ENCODE measurements at places on chromosomes 7 and 10. TPM values are rescaled to one million over a fixed set of nuclear protein-coding genes. Genes with fewer than 3 reads are reported as not detected.

DNA sequence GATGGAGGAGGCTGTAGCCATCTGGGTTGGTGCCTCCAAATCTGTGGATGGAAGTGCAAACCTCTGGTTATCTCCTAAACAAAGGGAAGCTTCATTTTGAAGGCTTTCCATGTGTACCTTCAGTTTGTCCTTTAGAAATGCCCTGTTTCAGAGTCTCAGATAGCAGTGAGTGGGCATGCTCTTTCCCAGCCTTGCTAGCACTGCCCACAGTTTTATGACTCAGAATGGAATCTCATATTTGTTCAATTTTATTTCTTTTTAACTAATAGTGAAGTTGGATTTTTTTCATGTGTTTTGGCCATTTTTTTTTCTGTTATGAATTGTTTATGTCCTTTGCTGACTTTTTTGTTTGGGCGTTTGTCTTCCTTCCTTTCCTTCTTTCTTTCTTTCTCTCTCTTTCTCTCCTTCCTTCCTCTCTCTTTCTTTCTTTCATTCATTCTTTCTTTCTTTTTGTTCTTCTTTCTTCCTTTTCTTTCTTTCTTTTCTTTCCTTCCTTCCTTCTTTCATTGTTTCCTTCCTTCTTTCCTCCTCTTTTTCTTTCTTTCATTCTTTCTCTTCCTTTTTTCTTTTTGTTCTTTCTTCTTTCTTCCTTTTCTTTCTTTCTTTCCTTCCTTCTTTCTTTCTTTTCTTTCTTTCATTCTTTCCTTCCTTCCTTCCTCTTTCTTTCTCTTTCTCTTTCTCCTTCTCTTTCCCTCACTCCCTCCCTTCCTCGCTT is 25.6 kb downstream of the PRF1 start:
- peaks cover 9% of the 10 kb centered on the region for H3K4me1 ChIP-seq
- DNase-seq = peak; percentile 71
- no peaks in the 10 kb centered on the region for H3K27me3 ChIP-seq
- H3K27ac ChIP-seq = no peak overlapping the region
- no peak overlapping the region for H3K4me3 ChIP-seq

GRCh38 chr7:140659856-140660255 is 12.9 kb upstream of the ADCK2 start:
- H3K4me3 ChIP-seq = no peak overlapping the region
- peak; percentile 59 for DNase-seq
- 0 out of 2 replicates have a peak, but pooled peaks cover 9% of the 10 kb centered on the region for H3K4me1 ChIP-seq
- no peak overlapping the region for H3K27ac ChIP-seq

DNA sequence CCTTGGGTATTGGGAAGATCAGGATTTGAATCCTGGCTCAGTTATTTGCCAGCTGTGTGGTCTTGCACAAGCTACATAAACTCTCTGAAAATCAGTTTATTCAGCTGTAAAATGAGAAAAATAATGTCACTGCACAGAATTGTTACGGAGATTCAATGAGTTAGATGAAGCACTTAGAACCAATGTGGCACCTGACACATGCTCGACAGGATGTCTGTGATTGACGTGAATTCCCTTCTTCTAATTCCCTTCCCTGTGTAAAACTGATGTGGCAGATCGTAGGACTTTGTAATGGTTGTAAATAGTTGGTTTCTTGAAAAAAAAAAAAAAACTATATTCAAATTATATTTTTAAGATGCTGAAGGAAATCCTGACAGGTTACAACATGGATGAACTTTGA is 249.9 kb upstream of the MKLN1 start:
- H3K27me3 ChIP-seq = no peaks in the 10 kb centered on the region
- DNase-seq = no peak

- H3K27ac ChIP-seq = no peak overlapping the region
- H3K4me3 ChIP-seq = no peak overlapping the region
- H3K36me3 ChIP-seq = no peaks in the 10 kb centered on the region
- DNase-seq = no peak
Observed at GRCh38 chr10:80896959-80897358, 359.3 kb downstream of the SH2D4B start.

DNA sequence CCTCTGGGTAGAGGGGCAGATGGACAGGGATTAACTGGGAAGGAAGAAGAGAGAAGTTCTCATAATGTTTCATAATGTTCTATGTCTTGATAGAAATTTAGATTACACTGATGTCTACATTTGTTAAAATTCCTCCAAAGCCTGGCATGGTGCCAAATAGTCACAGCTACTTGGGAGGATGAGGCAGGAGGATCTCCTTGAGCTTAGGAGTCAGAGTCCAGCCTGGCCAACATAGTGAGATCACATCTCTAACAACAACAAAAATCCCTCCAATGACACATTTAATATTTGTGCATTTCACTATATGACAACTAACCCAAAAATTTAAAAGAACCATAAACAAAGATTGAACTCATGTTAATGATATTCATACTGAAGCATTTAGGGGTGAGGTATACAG is 33.0 kb upstream of the PPP1R3C start:
- peak; percentile 82 for DNase-seq
- peaks cover 12% of the 10 kb centered on the region for H3K4me1 ChIP-seq
- no peak overlapping the region for H3K27ac ChIP-seq
- H3K4me3 ChIP-seq = no peak overlapping the region
- no peaks in the 10 kb centered on the region for H3K36me3 ChIP-seq

The HMX3 gene
- not detected for total RNA-seq

GRCh38 chr7:151886783-151887182 is 9.9 kb upstream of the PRKAG2 start:
- H3K27me3 ChIP-seq = peaks cover 83% of the 10 kb centered on the region
- H3K4me1 ChIP-seq = no peaks in the 10 kb centered on the region
- no peaks in the 10 kb centered on the region for H3K36me3 ChIP-seq
- H3K4me3 ChIP-seq = no peak overlapping the region
- no peak for DNase-seq
- no peak overlapping the region for H3K27ac ChIP-seq

GRCh38 chr10:84540022-84540616 is 211.7 kb downstream of the CCSER2 start:
- peak overlapping the region; percentile 69 for H3K4me3 ChIP-seq
- DNase-seq = peak; percentile 96
- H3K27ac ChIP-seq = peak overlapping the region; percentile 95
- no peaks in the 10 kb centered on the region for H3K36me3 ChIP-seq

GRCh38 chr7:33623267-33623666 is 282.1 kb upstream of the BMPER start:
- no peak overlapping the region for H3K27ac ChIP-seq
- no peak overlapping the region for H3K4me3 ChIP-seq
- H3K27me3 ChIP-seq = no peaks in the 10 kb centered on the region
- peak; percentile 40 for DNase-seq

GRCh38 chr7:5646846-5647245 is 134.6 kb downstream of the RNF216 start:
- no peaks in the 10 kb centered on the region for H3K27me3 ChIP-seq
- H3K4me1 ChIP-seq = no peaks in the 10 kb centered on the region
- peak; percentile 79 for DNase-seq
- H3K27ac ChIP-seq = peak overlapping the region; percentile 44
- no peak overlapping the region for H3K4me3 ChIP-seq

DNA sequence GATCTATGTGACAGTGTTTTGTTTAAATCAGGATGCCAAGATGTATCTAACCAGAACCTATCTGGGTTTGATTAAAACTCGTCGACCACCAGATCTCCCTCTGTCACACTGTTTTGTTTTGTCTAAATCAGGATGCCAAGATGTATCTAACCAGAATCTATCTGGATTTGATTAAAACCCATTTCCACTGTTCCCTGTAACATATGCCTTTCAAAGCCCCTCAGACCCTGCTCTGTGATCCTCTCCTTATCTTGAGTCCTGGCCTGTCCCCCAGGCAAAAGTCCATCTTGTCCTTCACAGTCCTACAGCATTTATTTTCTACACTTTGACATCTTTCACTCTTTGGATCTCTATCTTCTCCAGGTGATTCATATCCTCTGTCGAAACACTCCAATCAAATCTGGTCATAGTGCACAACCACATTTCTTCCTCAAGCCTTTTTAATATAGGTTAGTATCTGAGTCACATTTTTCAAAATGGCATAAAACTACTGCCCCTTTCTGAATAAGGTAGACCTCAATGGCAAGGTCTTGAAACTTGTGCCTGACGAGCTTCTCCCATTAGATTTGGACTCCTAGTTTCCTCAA is 32.5 kb downstream of the ERLIN1 start:
- peak; percentile 5 for DNase-seq
- H3K27ac ChIP-seq = no peak overlapping the region
- H3K4me1 ChIP-seq = peaks cover 6% of the 10 kb centered on the region
- H3K27me3 ChIP-seq = no peaks in the 10 kb centered on the region
- no peak overlapping the region for H3K4me3 ChIP-seq

- peak; percentile 60 for DNase-seq
- no peak overlapping the region for H3K27ac ChIP-seq
- peaks cover 21% of the 10 kb centered on the region for H3K4me1 ChIP-seq
- H3K4me3 ChIP-seq = peak overlapping the region; percentile 66
- H3K36me3 ChIP-seq = no peaks in the 10 kb centered on the region
Observed at GRCh38 chr7:128166603-128167041, 74.5 kb upstream of the LEP start.

GRCh38 chr10:33942508-33942907 is 608.0 kb upstream of the NRP1 start:
- no peaks in the 10 kb centered on the region for H3K4me1 ChIP-seq
- H3K27me3 ChIP-seq = 0 out of 2 replicates have a peak, but pooled peaks cover 4% of the 10 kb centered on the region
- H3K4me3 ChIP-seq = no peak overlapping the region
- no peak overlapping the region for H3K27ac ChIP-seq
- no peaks in the 10 kb centered on the region for H3K36me3 ChIP-seq
- no peak for DNase-seq

GRCh38 chr7:27130540-27131389 is at the start of gene HOXA4:
Gene HOXA4, minus strand, starts transcription at chr7:27130757. Its CDS starts 24 bp downstream, at chr7:27130733.
- no peaks in the 10 kb centered on the region for H3K36me3 ChIP-seq
- H3K4me3 ChIP-seq = peak within 1 kb of the TSS; percentile 78
- DNase-seq = peak; percentile 98

DNA sequence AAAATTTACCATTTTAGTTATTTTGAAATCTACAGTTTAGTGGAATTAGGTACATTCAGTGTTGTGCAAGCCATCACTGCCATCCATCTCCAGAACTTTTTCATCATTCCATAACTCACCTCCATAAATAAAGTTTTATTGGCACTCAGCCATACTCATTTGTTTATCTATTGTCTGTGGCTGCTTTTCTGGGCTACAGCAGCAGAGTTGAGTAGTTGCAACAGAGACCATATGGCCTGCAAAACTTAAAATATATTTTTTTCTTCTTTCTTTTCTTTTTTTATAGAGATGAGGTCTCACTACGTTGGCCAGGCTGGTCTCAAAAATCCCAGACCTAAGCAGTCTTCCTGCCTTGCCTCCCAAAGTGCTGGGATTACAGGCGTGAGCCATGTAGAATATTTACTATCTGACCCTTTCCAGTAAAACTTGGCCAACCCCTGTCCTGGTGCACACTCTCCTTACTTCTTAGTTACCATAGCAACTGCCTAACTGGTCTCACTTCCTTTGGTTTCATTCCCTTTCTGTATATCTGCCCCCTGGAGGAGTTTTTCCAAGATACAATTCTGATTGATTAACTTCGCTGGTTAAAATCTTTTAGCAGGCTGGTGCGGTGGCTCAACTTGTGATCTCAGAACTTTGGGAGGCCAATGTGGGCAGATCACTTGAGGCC is 133.2 kb downstream of the CUX1 start:
- no peaks in the 10 kb centered on the region for H3K27me3 ChIP-seq
- no peaks in the 10 kb centered on the region for H3K36me3 ChIP-seq
- DNase-seq = peak; percentile 63
- peaks cover 25% of the 10 kb centered on the region for H3K4me1 ChIP-seq
- H3K27ac ChIP-seq = 0 out of 2 replicates have a peak overlapping the region, but pooled peaks have one; percentile 11

DNA sequence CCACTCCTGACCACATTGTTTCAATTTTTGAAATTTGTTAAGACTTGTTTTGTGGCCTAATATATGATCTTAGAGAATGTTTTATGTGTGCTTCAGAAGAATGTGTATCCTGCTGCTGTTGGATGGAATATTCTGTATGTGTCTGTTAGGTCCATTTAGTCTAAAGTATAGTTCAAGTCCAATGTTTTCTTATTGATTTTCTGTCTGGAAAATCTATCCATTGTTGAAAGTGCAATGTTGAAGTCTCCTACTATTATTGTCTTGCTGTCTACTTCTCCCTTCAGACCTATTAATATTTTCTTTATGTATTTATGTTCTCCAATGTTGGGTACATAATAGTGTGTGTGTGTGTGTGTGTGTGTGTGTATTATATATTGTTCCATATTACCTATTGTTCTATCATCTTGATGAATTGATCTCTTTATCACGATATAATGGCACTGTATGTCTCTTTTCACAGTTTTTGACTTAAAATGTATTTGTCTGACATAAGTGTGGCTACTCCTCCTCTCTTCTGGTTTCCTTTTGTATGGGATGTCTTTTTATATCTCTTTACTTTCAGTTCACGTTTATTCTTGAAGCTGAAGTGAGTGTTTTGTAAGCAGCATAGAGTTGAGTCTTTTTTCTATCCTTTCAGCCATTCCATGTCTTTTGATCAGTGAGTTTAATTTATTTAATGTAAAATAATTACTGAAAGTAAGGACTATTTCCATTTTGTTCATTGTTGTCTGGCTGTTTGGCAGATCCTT is 61.3 kb downstream of the AKR1D1 start:
- no peaks in the 10 kb centered on the region for H3K36me3 ChIP-seq
- H3K4me1 ChIP-seq = no peaks in the 10 kb centered on the region
- no peak overlapping the region for H3K27ac ChIP-seq
- H3K4me3 ChIP-seq = no peak overlapping the region
- DNase-seq = no peak
- H3K27me3 ChIP-seq = no peaks in the 10 kb centered on the region

The TRIM73 gene
- total RNA-seq = 0.22 TPM

- peak overlapping the region; percentile 63 for H3K4me3 ChIP-seq
- no peaks in the 10 kb centered on the region for H3K27me3 ChIP-seq
- H3K4me1 ChIP-seq = no peaks in the 10 kb centered on the region
- DNase-seq = peak; percentile 41
- H3K27ac ChIP-seq = no peak overlapping the region
- no peaks in the 10 kb centered on the region for H3K36me3 ChIP-seq
Observed at GRCh38 chr10:43202657-43203447, 64.0 kb downstream of the RASGEF1A start.

DNA sequence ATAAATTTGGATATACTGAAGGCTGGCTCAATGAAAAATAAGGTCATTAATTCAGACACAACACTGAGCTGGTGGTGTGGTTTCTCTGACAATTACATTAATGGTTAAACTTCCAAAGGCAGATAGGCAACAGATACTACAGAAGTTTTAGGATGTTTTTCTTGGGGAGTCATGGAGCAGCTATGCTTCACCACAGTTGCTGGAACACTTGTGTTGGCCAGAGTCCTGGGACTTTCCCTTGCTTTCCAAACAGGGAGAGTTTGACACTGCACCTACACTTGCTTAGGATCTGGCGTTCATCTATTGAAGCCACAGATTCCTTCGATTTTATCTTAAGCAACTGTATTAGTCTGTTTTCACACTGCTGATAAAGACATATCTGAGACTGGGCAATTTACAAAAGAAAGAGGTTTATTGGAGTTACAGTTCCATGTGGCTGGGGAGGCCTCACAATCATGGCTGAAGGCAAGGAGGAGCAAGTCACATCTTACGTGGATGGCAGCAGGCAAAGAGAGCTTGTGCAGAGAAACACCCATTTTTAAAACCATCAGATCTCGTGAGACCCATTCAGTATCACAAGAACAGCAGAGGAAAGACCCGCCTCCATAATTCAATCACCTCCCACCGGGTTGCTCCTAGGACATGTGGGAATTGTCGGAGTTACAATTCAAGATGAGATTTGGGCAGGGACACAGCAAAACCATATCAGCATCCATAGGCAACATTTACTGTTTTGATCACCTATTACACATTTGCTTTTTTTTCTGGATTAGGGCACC is 27.8 kb upstream of the TMEM178B start:
- H3K27me3 ChIP-seq = no peaks in the 10 kb centered on the region
- no peaks in the 10 kb centered on the region for H3K4me1 ChIP-seq
- peak; percentile 60 for DNase-seq
- no peak overlapping the region for H3K4me3 ChIP-seq

The HOGA1 gene
- not detected for total RNA-seq
